ENCODE measurements at places on chromosomes 2 and 18. TPM values are rescaled to one million over a fixed set of nuclear protein-coding genes. Genes with fewer than 3 reads are reported as not detected.
A peak's percentile ranks its signal among the peaks of the same experiment; 100 is the strongest.

GRCh38 chr18:77127769-77128671 lies 4.6 kb downstream of the MBP start:
- no peak for DNase-seq
- peak overlapping the region; percentile 91 for H3K27ac ChIP-seq
- peak overlapping the region; percentile 86 for H3K4me3 ChIP-seq
- peaks cover 18% of the 10 kb centered on the region for H3K36me3 ChIP-seq
- H3K27me3 ChIP-seq: no peaks in the 10 kb centered on the region

GRCh38 chr2:151657667-151658076 lies 76.6 kb downstream of the NEB start:
- no peak for DNase-seq
- H3K27ac ChIP-seq: no peak overlapping the region
- peaks cover 2% of the 10 kb centered on the region for H3K36me3 ChIP-seq

- DNase-seq: no peak
- H3K4me3 ChIP-seq: no peak overlapping the region
- no peaks in the 10 kb centered on the region for H3K4me1 ChIP-seq
- H3K27ac ChIP-seq: no peak overlapping the region
Measured at GRCh38 chr2:154386186-154386585, 312.3 kb upstream of the KCNJ3 start.

- no peak for DNase-seq
- H3K36me3 ChIP-seq: no peaks in the 10 kb centered on the region
- no peaks in the 10 kb centered on the region for H3K4me1 ChIP-seq
- H3K27me3 ChIP-seq: no peaks in the 10 kb centered on the region
- no peak overlapping the region for H3K4me3 ChIP-seq
Measured at GRCh38 chr2:185417111-185417510, 321.5 kb upstream of the FSIP2 start.

DNA sequence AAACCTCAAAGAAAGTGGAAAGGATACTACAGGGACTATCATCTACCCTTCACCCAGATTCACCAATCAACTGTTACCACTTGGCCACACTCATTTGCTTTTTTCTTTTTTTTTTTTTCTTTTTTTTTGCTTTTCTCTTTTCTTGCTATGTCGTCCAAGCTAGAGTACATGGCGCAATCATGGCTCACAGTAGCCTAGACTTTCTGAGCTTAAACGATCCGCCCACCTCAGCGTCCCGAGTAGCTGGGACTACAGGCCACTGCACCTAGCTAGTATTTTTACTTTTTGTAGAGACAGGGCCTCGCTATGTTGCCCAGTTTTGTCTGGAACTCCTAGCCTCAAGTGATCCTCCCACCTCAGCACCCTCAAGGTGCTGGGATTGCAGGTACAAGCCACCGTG lies 24.0 kb downstream of the BIN1 start:
- DNase-seq: no peak
- no peaks in the 10 kb centered on the region for H3K27me3 ChIP-seq
- peaks cover 74% of the 10 kb centered on the region for H3K4me1 ChIP-seq
- peak overlapping the region; percentile 56 for H3K4me3 ChIP-seq
- H3K27ac ChIP-seq: peak overlapping the region; percentile 82

DNA sequence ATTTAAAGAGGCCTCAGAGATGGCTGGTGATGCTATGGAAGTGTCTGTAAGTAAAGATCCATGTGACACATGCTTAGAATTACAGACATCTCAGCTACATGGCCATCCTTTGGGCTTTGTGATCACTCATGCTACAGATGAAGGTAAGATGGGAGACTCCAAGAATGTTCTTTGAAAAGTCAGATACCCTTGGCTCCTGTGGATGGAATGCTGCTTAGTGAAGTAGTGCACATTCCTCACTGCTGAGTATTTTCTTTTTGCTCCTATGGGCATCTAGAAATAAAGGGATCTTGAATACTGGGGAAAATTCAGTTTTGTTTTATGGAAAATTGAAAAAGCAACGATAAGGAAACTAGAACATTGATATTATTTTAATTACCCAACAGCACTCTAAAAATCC lies 55.2 kb upstream of the REV1 start:
- H3K4me1 ChIP-seq: no peaks in the 10 kb centered on the region
- no peak for DNase-seq
- peaks cover 27% of the 10 kb centered on the region for H3K27me3 ChIP-seq
- H3K4me3 ChIP-seq: no peak overlapping the region
- no peaks in the 10 kb centered on the region for H3K36me3 ChIP-seq

The MC4R gene
- total RNA-seq: not detected

GRCh38 chr2:64362562-64363026 lies 91.4 kb upstream of the LGALSL start:
- H3K27me3 ChIP-seq: peaks cover 9% of the 10 kb centered on the region
- no peak for DNase-seq
- no peak overlapping the region for H3K4me3 ChIP-seq
- H3K36me3 ChIP-seq: no peaks in the 10 kb centered on the region

GRCh38 chr18:75052475-75052874 lies 156.5 kb downstream of the PTGR3 start:
- no peak overlapping the region for H3K4me3 ChIP-seq
- no peaks in the 10 kb centered on the region for H3K27me3 ChIP-seq

DNA sequence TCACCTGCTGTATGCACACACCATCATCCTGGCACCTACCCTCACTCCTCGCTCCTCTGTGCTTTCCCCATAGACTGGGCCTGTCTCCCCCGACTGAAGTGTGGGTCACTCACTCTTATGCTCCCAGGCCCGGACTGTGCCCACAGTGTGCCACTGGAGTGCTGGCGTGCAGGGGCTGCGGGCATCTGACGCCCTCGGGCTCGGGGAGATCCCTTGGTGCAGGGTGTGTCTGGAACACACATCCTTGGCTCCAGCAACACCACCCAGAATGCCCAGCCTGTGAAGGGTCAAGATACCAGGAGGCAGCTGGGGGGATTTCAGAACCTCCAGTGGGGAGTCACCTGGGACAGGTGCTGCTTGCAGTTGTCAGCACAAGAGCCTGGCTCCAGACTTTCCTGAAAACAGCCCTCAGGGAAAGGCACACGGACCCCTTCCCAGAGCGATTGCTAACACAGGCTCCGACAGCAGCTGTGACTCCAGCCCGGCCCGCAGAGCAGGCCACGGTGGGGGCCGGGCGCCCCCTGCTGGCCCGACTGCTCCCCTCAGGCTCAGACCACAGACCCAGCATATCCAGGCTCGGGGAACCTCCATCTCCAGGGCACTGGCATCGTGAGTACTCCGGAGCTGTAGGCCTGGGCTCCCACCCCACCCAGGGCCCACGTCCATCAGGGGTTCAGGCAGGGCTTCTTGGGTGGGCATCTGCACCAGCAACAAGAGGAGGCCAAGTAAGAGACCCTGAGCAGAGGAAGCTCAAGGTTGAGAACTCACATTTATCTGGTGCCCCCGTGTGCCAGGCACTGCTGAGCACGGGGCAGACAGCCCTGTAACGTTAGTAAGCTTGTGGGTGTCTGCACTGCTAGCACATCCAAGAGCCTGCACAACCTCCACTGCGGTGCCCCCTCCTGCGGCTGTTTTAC lies 8.6 kb downstream of the HS1BP3 start:
- no peaks in the 10 kb centered on the region for H3K36me3 ChIP-seq
- no peak overlapping the region for H3K4me3 ChIP-seq
- H3K4me1 ChIP-seq: peaks cover 6% of the 10 kb centered on the region
- peak; percentile 73 for DNase-seq
- no peaks in the 10 kb centered on the region for H3K27me3 ChIP-seq
- no peak overlapping the region for H3K27ac ChIP-seq

GRCh38 chr2:105751272-105751671 lies 6.6 kb downstream of the NCK2 start:
- H3K36me3 ChIP-seq: no peaks in the 10 kb centered on the region
- peak overlapping the region; percentile 91 for H3K27ac ChIP-seq
- DNase-seq: no peak
- peak overlapping the region; percentile 31 for H3K4me3 ChIP-seq
- no peaks in the 10 kb centered on the region for H3K27me3 ChIP-seq

The ST8SIA5 gene
- total RNA-seq: 1.0 TPM

DNA sequence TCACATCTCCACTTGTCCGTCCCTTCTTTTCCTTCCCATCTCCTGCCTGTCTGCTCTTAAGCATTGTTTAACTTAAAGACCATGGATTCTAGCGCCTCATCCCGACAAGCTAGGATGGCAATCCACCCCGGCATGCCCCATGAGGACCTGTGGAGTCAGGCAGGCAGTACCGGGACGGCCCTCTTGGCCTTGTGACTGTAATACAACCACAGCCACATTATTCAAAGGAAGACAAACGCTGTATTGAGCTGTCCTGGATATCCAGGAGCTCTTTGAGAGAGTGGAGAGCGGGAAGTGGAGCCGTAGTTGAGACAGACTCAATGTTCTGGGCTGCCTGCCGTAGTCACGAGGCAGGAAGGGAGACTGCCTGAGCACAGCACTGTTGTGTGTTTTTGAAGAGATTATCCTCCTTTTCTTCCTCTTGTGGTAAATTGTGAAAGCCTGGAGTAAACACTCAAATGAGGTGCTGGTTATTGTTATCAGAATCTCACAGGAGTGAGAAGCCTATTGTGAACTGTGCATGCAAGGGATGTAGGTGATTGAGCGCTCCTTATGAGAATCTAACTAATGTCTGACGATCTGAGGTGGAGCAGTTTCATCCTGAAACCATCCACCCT lies 929.8 kb upstream of the CNTNAP5 start:
- H3K36me3 ChIP-seq: peaks cover 4% of the 10 kb centered on the region
- no peak overlapping the region for H3K4me3 ChIP-seq
- no peak for DNase-seq
- H3K27ac ChIP-seq: no peak overlapping the region

DNA sequence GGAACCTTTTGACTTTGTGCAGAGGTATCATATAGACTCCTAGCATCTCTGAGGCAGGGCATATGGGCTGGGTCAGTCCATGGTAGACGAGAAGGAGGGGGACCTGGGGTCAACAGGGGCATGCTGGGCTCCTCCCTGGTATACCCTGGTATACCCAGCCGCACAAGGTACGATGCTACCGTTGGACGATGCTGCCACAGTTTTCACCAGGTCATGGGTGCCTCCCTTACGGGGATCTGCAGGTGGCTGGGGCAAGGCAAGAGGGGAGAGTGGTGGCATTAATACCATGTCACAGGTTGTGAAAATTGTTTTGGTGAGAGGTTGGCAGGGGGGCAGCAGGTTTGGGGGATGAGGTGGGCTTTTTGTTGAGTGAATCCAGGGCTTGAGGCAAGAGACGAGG lies 149.8 kb downstream of the TSN start:
- H3K4me1 ChIP-seq: no peaks in the 10 kb centered on the region
- no peak overlapping the region for H3K4me3 ChIP-seq
- H3K27me3 ChIP-seq: no peaks in the 10 kb centered on the region

DNA sequence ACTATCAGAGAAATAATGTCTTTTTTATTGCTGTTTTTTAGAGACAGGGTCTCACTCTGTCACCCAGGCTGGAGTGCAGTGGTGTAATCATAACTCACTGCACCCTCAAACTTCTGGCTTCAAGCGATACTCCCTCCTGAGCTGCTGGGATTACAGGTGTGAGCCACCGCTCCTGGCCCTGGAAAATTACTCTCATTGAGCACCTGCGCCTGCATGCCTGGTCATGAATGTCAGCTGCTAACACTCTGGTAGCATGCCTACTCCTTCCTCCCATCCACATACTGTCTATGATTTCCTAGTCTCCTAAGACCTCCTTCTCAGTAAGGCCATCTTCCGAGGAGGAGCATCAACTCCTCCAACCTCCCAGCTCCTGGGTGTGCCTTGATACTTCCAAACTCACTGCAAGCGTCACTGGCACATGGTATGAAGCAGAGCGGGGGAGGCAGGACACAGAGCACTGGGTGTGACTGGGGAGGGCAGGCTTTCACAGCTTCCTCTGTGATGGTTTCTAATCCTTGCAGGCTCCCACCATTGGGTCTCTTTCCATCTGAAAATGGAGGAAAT lies 1.6 kb upstream of the MAP2 start:
- H3K4me3 ChIP-seq: no peak overlapping the region
- H3K4me1 ChIP-seq: no peaks in the 10 kb centered on the region
- no peak for DNase-seq
- H3K27me3 ChIP-seq: peaks cover 8% of the 10 kb centered on the region
- no peak overlapping the region for H3K27ac ChIP-seq
- H3K36me3 ChIP-seq: no peaks in the 10 kb centered on the region

The RIT2 gene
- total RNA-seq: not detected

DNA sequence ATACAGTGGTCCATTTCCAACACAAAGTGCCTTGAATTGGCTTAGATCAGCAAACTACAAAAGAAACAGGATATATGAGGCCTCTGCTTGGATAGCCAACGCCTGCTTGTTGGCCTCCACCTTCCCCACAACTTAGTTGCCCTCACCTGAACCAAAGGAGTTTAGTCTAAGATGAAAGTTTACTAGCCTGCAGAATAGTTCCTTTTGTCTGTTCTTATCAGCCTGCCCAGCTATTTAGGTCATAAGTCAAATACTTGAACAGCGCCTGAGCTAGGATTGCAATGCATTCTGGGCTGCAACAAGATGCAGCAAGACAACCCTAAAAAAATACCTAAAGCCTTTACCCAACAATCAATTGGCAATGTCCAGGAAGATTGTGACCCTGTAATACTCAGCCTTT lies 13.1 kb upstream of the EPG5 start:
- H3K27me3 ChIP-seq: no peaks in the 10 kb centered on the region
- H3K36me3 ChIP-seq: peaks cover 6% of the 10 kb centered on the region
- no peaks in the 10 kb centered on the region for H3K4me1 ChIP-seq
- no peak overlapping the region for H3K4me3 ChIP-seq
- DNase-seq: no peak
- no peak overlapping the region for H3K27ac ChIP-seq

- H3K4me1 ChIP-seq: peaks cover 11% of the 10 kb centered on the region
- peak overlapping the region; percentile 93 for H3K27ac ChIP-seq
- no peak overlapping the region for H3K4me3 ChIP-seq
Measured at GRCh38 chr2:3460831-3461800, 58.2 kb downstream of the ADI1 start.

DNA sequence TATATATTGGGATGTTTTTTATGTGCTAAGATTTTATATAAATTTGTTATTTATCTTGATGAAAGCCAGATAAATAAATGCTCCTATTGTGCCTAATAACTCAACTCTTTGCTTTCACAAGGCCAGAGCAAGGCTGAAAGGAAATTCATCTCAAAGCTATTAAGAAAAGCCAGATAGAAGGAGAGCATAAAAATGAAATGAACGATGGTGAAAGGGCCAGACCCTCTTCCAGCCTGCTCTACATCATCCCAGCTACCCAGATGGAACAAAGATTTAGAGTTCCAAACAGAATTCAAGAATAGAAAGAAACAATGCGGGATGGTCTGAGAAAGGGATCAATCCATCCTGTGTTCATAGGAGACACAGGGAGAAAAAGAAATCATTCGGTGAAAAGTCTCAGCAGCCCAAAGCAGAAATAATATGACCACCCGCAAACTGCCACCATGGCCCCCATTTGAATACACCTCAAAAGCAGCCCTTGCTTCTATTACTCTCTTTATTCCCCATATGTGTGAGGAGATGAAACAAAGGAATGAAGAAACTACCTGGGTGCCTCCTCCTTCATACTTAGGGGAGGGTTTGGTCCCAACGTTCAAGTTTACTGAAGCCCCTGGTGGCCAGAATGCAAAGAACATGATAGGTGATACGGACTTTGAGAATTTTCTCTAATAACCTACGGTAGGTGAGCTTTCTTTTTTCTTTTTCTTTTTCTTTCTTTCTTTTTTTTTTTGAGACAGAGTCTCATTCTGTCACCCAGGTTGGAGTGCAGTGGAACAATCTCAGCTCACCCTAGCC lies 110.1 kb upstream of the FBXO11 start:
- no peak overlapping the region for H3K4me3 ChIP-seq
- DNase-seq: no peak
- H3K36me3 ChIP-seq: peaks cover 6% of the 10 kb centered on the region
- H3K4me1 ChIP-seq: no peaks in the 10 kb centered on the region
- H3K27me3 ChIP-seq: peaks cover 24% of the 10 kb centered on the region

GRCh38 chr2:73106791-73107190 lies 6.0 kb downstream of the RAB11FIP5 start:
- no peaks in the 10 kb centered on the region for H3K27me3 ChIP-seq
- no peak for DNase-seq
- H3K4me1 ChIP-seq: peaks cover 31% of the 10 kb centered on the region
- no peaks in the 10 kb centered on the region for H3K36me3 ChIP-seq
- H3K27ac ChIP-seq: no peak overlapping the region

The LAMA1 gene
- total RNA-seq: not detected

The ITGA4 gene
- total RNA-seq: 52.1 TPM
